ENCODE measurements at places on chromosomes 16 and 17. TPM values are rescaled to one million over a fixed set of nuclear protein-coding genes. Genes with fewer than 3 reads are reported as not detected.

TMEM235 gene
- not detected for total RNA-seq

MYO1D gene
- total RNA-seq: 21.9 TPM

RAB11FIP3 gene
- 43.8 TPM for total RNA-seq

HOXB3 gene
- total RNA-seq: 0.82 TPM

VMO1 gene
- 3.9 TPM for total RNA-seq

C1QL1 gene
- 1.6 TPM for total RNA-seq

TLCD1 gene
- total RNA-seq: 1.7 TPM

PITPNC1 gene
- total RNA-seq: 12.5 TPM

PRR15L gene
- total RNA-seq: 6.5 TPM

BRIP1 gene
- not detected for total RNA-seq

REXO5 gene
- total RNA-seq: 5.2 TPM

SLC6A2 gene
- total RNA-seq: not detected

IRF8 gene
- 10.6 TPM for total RNA-seq

MEFV gene
- 0.82 TPM for total RNA-seq

TNFRSF17 gene
- total RNA-seq: not detected

P2RX5 gene
- total RNA-seq: 5.4 TPM

CD68 gene
- total RNA-seq: 54.2 TPM

NPIPA7 gene
- 3.5 TPM for total RNA-seq

TBC1D3I gene
- total RNA-seq: not detected

ERN2 gene
- not detected for total RNA-seq

CCL16 gene
- not detected for total RNA-seq

TBC1D3H gene
- total RNA-seq: not detected

ITGAX gene
- 0.78 TPM for total RNA-seq

RNU2-1 gene
- not detected for total RNA-seq

DNAH17 gene
- total RNA-seq: 0.04 TPM

PGAP6 gene
- total RNA-seq: 41.1 TPM

PRSS53 gene
- 0.43 TPM for total RNA-seq

RNF40 gene
- total RNA-seq: 59.5 TPM

ALG1 gene
- total RNA-seq: 14.3 TPM

KRT25 gene
- not detected for total RNA-seq

TRPV3 gene
- 2.8 TPM for total RNA-seq

STH gene
- not detected for total RNA-seq

All from right atrium auricular region (tissue), 2 donors.